ENCODE measurements at places on chromosomes 4 and X.

DNA sequence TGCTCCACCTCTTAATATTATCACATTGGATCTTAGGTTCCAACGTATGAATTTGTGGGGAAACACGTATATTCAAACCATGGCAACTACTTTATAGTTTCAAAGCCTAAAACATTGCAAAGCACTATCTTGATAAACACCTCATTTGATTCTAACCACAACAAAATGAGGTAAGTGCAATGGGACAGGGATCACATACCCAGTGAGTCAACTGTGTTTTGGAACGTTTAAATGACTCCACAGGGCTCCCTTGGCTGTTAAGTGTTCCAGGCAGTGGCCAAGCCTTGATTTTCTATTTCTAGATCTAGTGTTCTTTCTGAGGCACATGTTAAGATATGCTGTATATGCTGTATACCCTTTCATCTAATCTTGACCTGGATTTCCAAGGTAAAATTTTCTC is 54.5 kb upstream of the C1QTNF7 start:
- DNase-seq: no peak

GRCh38 chr4:55124322-55125076 is 896 bp downstream of the KDR start:
- DNase-seq: no peak

GRCh38 chrX:8783097-8783713 is 18.0 kb downstream of the FAM9A start:
- no peak for DNase-seq

DNA sequence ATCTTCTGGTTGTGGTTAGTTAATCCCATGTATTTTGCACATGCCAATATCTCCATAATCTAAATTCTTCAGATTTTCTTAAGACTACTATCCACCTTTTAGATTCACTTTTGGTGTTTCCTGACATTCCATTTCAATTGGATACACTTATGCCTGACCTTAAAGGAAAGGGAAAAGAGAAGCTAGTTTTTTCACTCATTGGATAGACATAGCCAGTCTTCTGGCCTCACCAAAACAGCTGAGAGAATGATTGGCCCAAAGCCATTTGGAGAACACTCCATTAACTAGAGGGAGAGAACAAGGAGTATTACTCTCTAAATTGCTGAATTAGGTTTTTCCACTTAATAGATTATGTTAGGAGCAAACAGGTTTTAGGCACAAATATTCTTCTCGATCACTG is 4.0 kb downstream of the PRPS1 start:
- no peak for DNase-seq

- DNase-seq: no peak
Measured at GRCh38 chr4:182895791-182896292, 21.3 kb downstream of the DCTD start.

GRCh38 chrX:6694977-6695376 is 160.1 kb upstream of the VCX3A start:
- DNase-seq: no peak

DNA sequence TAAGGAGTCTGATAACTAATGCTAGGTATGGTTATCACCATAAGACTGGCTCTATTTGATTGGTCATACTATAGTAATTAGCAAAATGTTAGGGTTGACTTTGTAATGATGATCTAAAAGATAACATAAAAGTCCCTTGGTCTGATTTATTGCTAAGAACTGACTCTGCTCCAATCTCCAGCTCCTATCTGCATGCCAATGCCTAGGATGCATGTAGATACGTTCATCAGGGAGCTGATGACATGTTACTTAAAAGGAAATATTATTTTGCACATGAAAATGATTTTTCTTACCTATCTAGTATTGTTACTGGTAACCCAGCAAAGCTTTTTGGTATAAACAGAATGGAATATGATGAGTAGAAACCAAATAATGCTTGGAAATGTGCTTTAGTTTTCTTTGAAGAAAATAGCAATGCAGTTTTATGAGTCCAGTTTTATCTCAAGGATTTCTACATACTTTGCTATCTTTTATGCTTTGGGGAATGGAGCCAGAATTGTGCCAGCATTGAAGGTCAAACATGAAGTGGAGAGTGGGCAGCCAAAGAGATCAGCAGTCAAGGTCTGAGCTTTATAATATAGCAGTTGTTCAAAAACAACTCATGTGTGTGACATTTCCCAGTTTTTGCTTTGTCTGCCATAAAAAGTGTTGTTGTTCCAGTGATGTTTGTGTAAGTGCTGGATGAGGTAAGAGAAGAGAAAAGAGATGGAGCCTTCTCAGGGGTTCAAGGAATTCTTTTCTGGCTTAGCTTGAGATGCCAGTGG is 121.0 kb downstream of the ARHGAP24 start:
- no peak for DNase-seq

- DNase-seq: no peak
Measured at GRCh38 chr4:57136281-57136680, 26.1 kb upstream of the IGFBP7 start.

DNA sequence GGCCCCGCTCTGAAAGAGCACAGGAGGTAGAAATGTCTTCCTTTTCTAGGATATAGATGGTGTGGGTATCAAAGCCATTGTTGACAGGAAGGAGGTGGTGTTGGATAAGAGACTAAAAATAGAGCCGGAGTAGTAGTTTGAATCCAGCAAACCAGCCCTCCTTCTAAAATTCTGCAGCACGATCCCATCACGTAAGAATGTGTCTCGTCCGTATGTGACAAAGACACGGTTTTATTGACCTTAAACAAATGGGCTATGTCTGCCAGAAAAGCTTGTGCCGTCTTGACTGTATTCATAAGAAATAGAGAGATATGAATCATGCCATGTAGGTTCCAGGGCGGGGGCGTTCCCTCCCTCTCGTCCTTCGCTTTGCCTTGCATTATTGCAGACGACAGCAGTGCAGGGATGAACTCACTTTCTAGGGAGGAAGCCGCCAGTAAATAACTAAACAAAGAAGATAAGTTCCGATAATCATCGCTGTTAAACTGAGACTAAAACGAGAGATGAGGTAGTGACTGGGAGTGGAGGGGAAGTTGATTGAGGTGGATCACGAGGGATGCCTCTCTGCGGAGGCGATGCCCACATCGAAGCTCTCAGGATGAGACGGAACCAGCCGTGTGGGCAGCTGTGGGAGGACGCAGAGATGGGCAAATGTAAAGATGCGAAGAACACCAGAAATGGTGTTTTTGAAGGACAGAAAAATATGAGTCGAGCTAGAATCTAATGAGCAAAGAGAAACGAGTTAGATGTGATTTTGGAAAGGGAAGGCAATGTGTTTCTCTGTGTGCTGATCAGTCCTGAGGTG is 3.4 kb downstream of the TENM3 start:
- DNase-seq: no peak

DNA sequence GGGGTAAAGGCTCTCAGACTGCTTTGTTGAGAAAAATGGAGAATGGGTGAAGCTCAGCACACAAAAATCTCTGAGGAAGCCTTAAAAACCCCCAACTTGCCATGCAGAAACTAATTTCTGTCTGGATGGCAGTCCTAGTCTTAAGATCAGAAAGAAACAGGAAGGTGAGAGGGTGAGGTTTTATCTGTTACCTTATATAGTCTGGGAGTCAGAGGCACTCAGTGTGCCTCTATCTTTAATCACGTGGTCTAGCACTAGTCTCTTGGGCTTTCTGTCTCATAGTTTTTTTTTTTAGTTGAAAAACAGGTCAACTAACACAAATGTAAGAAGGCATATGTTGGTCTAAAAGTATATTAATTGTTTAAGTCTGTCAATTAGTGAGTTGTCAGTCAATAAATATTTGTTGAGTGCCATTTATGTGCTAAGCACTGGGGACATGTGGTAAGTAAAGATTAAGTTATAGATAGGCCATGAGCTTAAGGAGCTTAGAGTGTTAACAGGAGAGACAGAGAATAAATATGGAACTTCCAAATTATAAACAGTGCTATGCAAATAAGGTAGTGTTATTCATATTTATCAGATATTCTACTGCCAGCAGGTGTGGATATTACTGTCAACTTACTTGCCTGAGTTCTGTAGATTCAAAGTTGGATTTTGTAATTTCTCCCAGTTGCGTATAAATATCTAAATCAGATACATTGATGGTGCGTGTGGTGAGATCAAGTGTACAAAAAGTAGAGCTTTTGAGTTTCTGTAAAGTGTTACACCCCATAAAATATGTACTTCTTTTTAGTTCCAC is 7.0 kb downstream of the CYBB start:
- no peak for DNase-seq

GRCh38 chr4:870951-871350 is 45.0 kb upstream of the CPLX1 start:
- DNase-seq: no peak

- DNase-seq: no peak
Measured at GRCh38 chr4:139860435-139861024, 194.9 kb downstream of the MGST2 start.

DNA sequence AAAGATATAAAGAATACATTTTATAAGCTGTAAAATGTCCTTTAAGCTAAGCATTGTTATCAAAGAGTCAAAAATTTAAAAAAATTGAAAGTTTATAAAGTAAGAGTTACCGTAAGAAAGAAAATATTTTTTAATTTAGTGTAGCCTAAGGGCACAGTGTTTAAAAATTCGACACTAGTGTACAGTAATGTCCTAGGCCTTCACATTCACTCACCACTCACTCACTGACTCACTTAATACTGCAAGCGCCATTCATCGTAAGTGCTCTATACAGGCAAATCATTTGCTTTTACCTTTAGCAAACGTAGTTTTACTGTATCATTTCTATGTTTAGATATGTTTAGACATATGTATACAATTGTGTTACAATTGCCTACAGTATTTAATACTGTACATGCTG is 20.2 kb downstream of the GLRA3 start:
- no peak for DNase-seq

DNA sequence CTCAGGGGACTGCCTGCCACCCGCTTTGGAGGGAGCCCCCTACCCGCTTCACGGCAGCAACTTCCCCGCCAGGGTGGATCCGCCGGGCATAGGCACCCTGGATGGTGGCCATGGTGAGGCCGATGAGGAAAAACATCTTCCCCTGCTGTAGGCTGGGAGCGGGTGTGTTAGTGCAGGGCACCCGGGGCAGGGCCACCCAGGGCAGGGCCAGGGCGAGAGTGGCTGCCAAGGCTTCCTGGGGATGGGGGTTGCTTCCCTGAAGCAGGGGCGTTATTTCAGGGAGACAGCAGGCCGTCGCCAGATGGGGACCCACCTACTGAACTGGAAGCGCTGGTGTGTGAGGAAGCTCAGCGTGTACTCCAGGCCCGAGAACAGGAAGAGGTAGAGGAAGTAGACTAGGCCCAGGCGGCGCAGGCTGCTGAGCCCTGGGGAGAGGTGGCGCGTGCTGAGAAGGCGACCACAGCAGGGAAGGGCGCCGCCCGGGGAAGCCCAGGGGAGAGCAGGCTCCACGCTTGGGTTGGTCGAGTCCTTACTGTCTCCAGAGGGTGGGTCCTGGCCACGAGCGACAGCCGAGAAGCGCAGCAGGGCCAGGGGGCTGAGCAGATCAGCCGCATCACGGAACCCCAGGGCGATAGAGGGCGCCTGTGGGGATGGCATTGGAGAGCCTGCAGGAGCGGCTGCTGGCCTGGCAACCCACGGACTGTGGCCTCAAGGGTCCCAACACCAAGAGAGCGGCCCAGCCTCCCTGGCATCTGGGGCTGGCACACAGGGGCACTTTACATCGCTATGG is 31.5 kb downstream of the NOP14 start:
- no peak for DNase-seq
